ENCODE measurements at places on chromosomes 2 and 18.

DNA sequence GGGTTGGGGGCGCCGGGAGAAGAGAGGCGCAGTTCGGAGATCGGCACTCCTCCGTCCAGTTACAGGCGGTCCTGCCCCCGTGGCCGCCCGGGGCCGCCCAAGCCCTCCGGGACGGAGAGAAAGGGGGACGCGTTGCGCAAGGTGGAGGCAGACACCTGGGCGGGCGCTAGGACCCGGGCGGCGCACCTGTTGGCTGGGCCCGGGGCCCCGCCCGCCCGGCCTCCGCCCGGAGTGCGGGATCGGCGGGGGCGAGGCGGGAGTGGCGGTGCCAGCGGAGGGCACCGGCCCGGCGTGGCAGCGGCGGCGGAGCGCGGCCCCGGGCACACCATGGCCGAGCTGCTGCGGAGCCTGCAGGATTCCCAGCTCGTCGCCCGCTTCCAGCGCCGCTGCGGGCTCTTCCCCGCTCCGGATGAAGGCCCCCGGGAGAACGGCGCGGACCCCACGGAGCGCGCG, at the start of gene SGPP2:
TSS of gene SGPP2 (plus strand) at position 268 of the 453 bp plus-strand sequence. CDS start at position 328, 60 bp downstream.
- DNase-seq, result no peak

DNA sequence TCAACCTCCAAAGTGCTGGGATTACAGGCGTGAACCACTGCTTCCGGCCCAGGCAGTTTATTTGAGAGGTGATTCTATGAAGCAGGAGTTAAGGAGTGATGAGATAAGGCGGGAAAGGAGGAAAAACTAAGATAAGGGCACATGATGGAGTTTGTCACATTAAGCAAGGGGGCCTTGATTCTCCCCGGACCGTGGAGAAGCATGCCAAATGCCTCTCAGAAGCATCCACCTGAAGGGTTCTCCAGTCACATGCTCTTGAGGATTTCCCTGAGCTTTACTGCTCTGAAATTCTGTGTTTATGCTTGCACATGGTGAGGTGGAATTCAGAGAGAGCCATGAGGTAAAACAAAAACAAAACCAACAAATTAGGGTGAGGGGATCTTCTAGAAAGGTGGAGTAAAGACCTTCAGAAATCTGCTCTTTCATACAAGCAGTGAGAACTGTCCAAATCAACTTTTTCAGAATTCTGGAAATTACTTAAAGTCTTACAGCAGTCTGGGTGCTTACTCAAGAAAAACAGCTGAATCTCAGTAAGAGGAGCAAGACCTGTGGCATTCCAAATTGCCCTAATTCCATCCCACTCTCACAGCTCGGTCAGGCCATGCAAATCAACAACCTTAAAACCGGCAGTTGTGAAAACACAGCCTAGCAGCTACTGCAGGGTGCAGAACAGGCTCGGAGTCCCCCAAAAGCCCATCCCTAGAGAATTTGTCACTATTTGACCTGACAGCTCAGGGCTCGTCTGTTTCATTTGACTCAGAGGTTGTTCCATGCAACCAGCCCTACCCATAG, 69.1 kb upstream of the CTLA4 start:
- no peak for DNase-seq

GRCh38 chr2:73295751-73296400, 2.5 kb upstream of the EGR4 start:
- DNase-seq, result no peak

DNA sequence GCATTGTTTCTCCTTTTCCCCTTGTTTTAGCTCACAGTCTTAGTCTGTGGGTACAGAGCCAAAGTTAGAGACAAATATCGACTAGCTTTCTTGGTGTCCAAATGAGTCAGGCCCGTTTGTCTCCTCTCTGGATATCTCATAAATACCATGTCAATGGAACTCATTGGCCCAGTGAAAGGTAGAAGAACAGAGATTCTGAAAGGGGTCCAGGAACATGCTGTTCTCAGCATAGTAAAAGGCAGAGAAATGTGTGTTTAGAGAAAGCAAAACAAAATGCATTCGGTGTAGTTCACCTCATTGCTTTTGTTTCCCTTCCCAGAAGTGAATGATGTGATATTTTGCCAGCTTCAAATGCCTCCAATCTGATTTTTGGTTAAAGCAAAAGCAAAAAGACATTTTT, 238.6 kb upstream of the SLC8A1 start:
- no peak for DNase-seq

DNA sequence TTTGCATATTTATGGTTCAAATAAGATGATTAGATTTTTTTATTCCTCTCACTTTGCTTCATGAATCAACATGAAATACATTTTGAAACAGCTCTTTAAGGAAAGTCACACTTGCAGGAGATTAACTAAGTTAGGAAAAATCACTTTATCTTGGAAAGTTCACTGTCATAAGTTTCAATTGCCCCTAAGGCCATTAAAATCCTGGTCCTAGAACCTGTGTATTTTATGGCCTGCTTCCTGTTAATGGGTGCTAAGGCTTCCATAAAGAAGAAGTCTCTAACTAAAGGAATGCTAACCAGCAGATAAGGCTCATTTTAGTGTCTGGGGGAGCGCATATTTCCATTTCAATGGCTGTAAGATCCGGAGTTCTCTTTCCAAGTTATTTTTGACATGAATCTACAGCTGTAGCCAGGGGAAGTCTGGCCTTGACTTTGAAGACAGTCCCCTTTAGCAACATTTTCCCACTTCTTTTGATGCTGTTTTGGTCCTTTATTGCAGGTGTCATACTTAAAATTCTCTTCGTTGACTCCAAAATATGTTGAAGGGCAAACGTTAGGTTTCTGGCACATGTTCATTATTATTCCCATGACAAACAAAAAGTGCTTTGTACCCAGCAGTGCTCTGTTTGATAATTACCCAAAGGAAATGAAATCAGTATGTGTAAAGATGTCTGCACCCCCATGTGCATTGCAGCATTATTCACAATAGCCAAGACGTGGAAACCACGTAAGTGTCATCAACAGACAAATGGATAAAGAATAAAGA, 34.4 kb upstream of the SH3BP4 start:
- DNase-seq, result no peak

DNA sequence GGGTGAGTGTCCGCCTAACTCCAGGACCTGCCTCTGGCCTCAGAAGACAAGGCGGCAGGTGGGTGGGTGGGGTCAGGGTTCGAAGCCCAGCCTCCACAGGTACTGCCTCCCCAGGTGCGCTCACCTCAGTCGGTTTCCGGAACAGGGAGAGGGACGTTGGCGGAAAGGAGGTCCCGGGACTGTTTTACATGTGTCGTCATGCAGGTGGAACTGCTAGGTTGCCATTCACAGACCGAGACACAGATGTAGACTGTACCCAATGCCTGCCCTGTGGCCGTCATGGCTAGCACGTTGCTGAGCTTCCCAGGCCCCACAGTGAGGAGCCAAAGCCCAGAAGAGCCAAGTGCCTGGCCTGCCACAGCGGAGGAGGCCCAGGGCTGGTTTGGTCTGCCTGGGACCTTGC, 284.0 kb upstream of the HS6ST1 start:
- no peak for DNase-seq
